ENCODE measurements at places on chromosomes 5 and 9.

DNA sequence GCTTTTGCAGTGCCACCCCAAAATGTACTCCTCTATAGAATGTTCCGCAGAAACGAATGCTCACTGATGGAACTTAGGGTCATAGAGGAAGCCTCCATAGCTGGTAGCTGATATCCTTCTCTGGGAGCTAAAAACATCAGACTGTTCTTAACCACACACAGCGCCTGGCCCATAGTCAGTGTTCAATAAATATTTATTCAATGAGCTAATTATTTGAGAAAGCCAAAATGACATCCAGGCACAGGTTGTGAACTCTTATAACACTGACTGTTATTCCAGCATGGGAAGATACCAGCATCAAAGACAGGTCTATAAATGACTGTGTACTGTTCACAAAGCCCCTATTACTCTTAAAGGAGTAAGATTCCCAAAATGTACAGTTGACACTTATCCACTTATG, 12.9 kb downstream of the GDF9 start:
- no peak for DNase-seq

- DNase-seq, result no peak
Measured at GRCh38 chr9:132078699-132079356, 839 bp downstream of the MED27 start.

DNA sequence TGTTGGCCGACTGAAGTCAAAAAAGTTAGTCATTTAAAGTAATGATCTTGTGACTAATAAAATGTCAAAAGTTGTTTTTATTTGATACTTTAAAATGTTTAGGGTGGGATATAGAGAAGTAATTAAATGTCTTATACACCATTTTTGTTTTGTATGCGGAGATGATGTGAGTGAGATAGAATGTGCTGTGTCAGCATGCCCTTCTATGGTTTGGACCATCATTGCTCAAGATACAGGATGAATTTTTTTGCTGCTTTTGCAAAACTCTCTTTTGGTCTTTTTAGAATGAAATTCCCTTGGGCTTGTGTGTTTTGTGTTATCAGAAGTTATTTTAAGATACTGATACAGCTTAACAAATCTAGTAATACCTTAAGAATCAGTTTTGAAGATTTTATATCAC, 12.5 kb downstream of the SRFBP1 start:
- no peak for DNase-seq

GRCh38 chr9:1414711-1415131, 364.6 kb downstream of the DMRT2 start:
- no peak for DNase-seq

- no peak for DNase-seq
Measured at GRCh38 chr5:12111261-12111660, 207.0 kb upstream of the CTNND2 start.

DNA sequence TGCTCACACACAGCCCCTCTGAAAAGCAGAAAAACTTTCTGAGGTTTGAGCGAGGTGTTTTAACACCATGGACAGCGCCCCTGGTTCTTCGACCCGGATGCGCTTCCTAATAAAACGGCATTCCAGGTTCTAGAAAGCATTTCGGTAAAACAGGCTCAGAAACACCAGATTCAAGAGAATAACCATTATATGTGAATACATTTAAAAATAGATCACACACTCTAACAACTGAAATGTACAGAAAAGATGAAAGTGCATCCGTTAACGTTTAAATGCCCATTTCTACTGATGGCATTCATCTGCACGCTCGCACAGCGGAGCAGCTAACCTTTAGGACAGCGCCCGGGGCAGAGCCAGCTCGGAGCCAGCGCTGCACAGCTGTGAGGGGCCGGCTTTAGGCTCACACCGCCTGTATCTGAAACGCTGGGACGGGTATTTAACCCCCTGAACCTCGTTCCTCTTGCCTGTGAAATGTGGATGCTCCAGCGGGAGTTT, 26.3 kb upstream of the TENT4A start:
- DNase-seq, result no peak

- no peak for DNase-seq
Measured at GRCh38 chr5:51271261-51271660, 112.0 kb upstream of the ISL1 start.

DNA sequence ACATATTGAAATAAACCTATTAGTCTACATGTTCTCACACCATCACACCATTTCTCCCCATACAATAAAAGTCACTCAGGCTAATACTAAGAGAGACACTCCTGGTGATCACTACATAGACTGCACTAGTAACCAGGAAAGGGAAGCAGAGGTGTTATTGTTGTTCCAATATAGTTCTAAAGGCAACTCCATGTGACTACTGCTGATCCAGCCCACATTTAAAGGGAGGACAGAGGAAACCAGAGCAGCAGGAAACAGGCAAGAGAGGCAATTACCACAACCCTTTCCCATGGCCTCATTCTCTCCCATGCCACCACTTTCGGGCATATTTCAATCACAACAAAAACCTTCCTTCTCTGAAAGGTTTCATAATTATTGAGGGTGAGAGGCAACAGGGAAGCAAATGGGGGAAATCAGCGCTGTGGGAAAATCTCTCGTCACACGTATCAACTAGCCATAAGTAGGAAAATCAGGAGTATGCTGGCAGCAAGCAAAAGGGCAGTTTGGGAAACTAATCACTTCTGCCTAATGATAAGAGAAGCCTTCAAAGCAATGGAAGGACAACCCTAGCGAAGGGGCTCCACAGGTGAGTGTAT, 1.8 kb downstream of the UBAP2 start:
- no peak for DNase-seq

DNA sequence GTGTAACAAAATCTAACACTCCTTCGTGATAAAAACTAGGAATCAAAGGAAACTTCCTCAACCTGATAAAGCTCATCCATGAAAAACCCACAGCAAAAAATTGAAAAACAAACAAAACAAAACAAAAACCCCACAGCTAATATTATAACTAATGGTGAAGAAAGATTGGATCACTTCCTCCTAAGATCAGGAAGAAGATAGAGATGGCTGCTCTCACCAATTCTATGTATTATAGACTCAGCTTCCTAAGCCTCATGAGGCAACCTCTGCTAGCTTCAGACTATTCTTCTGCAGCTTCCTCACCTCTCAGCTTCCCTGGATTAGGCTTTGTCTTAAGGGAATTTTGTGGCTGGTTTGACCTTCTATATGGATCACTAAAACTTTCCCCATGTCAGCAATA, 40.1 kb downstream of the PHAX start:
- no peak for DNase-seq

GRCh38 chr5:65837139-65837538, 89.2 kb upstream of the ERBIN start:
- DNase-seq, result no peak

GRCh38 chr5:16639206-16639605, 22.4 kb upstream of the RETREG1 start:
- no peak for DNase-seq

- no peak for DNase-seq
Measured at GRCh38 chr9:75488719-75489110, 400.4 kb downstream of the OSTF1 start.

GRCh38 chr5:6435356-6435755, 13.3 kb upstream of the UBE2QL1 start:
- no peak for DNase-seq

- DNase-seq, result no peak
Measured at GRCh38 chr9:16090907-16091629, 538.2 kb downstream of the CCDC171 start.

DNA sequence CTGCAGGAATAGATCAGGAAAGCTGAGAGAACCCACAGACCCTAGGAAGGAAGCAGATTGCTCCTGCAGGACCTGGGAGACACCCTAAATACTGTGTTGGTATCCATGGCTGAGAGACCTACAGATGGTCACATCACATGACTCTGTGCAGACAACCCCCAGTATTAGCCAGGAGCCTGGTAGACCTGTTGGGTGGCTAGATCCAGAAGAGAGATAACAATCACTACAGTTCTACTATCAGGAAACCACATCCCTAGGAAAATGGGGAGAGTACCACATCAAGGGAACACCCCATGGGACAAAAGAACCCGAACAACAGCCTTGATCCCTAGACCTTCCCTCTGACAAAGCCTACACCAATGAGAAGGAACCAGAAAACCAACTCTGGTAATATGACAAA, 24.2 kb upstream of the MELK start:
- DNase-seq, result no peak

DNA sequence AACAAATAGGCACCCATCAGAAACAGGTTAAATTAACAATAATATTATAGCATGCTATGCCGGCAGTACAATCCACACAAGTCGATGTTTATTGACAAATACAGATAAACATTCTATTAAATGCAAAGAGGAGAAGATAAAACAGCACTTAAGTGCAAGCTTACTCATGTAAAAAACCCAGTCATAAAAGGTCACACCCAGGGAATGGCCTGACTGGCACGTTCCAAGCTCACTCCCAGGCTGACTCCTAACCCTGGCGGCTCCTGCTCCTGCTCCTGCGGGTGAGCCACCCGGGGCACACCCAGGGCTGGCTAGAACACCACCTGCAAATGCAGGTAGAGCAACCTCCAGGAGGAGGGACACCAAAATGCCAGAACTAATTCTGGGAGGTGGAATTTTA, 66.9 kb downstream of the SEMA4D start:
- no peak for DNase-seq

DNA sequence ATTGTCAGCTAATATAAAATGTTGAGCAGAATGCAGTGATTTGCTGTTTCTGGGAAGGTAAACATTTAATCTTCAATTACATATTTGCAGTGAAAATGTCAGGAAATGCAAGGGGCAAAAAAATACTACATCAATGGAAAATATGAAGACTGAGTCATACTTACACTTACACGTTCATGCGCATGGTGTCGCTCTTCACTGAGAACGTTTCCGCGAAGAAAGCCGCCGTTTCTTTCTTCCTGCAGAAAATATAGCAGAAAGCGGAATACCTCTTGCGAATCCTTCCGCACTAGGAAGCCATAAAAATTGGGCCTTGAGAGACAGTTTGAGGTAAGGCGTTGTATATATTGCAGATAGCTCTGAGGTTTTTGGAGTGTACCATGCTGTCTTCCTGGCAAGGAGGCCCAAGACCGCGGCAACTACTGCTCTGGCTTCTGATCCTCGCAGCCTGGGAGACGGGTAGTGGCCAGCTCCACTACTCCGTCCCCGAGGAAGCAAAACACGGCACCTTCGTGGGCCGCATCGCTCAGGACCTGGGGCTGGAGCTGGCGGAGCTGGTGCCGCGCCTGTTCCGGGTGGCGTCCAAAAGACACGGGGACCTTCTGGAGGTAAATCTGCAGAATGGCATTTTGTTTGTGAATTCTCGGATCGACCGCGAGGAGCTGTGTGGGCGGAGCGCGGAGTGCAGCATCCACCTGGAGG, at the start of gene PCDHA13:
Gene PCDHA13 (plus strand): TSS at position 236 of the 702 bp plus-strand sequence. CDS start 145 bp downstream, at position 381.
- no peak for DNase-seq

DNA sequence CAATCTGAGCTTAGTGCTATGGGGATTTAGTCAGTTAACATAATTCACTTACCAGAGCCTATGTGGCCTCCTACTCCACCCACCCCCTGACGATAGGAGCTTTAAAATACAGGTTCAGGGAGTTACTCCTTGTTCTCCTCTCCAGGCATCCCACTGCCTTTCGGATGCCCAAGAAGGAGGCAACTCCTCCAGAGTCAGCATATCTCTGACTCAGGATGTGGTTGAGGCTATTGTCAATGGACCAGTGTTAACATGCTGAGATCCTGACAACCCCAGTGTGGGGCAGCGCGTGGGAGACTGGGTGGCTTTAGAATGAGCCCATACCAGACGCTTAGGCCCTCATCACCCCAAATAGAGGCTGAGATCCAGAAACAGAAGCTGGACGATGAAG, 27.4 kb downstream of the BICD2 start:
- no peak for DNase-seq

DNA sequence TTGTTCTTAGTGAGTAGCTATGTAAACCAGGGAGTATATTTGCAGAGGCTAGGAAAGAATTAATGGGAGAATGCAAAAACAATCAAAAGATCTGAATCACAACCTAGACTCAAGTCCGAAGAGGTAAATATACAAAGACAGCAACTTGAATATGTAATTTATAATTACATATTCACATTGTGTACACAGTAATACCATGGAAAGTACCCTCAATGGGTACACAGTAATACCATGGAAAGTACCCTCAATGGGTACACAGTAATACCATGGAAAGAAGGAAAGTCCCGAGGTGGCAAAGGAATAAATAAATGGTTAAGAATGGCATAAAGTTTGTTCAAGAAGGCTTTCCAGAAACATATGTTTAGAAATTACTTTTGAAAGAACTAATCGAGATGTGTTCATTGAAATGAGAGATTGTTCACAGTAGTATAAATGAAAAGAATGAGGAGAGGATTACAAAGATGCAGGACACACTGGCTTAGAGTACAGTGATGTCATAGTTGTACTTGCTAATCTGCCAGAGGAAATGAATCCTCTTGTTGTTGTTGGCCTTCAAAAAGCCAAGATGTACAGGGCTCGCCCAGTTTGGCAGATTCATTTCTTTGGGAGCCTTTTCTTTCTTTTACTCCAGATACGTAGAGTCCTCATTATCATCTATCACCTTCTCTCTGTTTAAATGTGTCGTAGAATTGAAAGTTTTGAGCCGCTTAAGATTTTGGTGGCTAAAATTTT, 116.0 kb downstream of the UNC13B start:
- DNase-seq, result no peak

DNA sequence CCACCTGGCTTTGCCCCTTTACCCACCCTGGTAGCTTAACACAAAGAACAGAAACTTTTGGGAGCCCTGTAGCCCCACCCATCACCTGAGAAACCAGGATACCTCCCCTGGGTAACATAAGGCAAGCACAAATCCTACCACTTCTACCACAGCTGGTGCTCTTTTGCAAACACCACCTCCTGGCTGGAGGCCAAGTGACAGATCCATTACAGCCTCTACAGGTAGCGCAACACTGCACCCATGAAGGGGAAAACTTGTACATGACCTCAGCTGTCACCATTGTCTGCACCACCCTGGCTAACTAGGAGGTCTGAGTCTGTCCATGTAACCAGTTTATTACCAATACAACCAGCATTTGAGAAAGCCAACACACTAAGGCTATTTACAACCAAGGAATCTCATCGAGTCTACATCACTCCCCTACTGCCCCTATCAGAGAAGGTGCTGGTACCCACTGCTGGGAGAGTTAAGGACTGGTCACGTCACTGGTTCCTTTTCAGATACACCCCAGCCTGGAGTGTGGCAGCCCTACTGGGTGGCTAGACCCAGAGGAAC, 128.6 kb downstream of the PJA2 start:
- no peak for DNase-seq

DNA sequence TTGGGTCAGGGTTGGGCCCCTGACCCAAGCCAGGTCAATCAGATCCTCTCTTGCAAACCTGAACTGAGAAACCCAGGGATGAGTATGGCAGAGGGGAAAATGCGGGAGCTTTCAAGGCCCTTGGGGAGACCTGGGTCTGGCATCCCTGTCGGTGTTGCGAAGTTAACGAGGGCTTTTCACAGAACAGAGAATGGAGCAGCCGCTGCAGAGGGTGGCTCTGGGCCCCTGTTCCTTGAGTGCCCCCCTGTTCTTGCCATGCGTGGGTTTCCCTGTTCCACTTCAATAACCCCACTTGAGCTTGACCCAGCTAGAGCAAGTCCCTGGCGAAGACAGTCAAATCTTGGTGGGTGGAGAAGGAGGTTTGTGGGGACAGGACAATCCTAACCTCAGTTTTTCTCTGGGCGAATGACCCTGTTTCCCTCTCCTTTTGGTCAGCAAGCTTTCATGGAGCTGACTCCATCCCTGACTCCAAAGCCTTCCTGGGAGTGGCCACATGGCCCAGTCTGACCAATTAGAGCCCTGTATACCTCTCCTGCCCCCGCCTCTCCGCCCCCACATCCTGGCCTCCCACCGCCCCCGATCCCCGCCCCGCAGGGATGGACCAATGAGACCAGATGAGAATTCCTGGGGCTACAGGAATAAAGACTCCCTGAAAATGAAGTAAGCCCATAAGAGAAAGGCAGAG, 2.9 kb upstream of the VDAC1 start:
- no peak for DNase-seq

- DNase-seq, result no peak
Measured at GRCh38 chr5:105782501-105782900, 1888.2 kb downstream of the EFNA5 start.

Data from T-helper 22 cell (primary cell).